ENCODE measurements at places on chromosomes 7 and 10.

- DNase-seq: no peak
These were observed 20.3 kb downstream of the YWHAG start for GRCh38 chr7:76338298-76339084.

GRCh38 chr10:122421742-122422141 lies 32.7 kb upstream of the ARMS2 start:
- no peak for DNase-seq

DNA sequence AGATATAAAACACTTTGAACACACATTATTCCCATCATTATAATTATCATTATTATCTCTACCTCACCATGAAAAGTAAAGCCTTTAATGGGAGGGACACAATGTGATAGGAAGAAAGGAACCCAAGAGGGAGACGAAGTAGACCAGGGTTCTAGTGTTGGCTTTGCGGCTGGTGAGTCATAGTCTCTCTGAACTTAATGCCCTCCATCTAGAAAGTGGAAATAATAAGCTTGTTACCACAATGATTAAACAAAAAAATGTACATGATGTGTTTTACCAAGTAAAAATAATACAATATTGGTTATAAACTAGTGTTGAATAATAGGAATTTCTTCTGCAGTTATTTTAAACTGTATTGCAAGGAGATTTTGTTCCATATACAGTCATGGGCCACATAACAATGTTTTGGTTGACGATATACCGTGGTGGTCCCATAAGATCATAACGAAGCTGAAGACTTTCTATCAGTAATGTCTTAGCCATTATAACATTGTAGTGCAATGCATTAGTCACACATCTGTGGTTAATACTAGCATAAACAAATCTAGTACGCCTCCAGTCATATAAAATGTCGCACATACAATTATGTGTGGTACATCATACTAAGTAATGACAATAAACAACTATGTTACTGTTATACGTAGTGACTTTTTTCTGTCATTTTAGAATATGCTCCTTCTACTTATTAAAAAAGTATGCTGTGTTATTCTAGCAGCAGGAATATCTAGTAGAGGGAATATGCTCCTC lies 450.6 kb upstream of the SORCS1 start:
- DNase-seq: no peak

GRCh38 chr7:39838326-39838725 lies 111.7 kb upstream of the CDK13 start:
- DNase-seq: no peak

GRCh38 chr7:95330204-95330960 lies 6.0 kb upstream of the PON1 start:
- no peak for DNase-seq

GRCh38 chr10:123997013-123997412 lies 96.4 kb downstream of the CHST15 start:
- DNase-seq: no peak

DNA sequence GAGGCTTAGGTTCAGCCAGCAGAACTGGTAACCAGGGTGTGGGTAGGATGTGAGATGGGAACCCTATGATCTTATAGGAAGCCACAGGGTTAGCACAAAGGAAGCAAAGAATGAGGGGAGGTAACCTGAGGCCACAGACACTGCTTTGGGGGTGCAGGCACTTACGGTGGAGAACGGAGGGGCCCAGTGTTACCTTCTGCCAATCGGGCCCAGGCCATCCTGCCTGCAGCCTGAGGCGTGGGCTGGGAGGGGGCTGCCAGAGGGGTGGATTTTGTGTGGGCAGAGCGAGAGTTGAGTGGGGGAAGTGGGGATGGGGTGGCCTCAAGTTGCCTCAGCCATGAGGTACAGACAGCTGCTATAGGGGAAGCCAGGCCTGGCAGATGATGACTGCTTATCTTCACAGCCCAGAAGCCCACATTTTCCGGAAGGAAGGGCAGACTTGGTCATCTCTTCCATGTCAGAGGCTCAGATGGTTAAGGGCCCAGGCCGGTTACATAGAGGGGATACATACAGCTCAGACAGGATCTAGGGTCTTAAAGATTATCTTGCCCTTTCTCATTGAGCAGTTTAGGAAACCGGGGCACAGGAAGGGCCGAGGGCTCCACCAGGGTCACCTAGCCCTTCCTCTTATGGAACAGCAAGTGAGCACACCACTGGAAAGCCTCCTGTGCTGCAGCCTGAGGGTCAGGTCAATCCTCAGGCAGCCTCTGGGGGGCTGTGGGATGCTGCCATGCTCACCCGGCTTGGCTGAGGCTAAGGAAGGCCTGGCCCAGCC lies 24.4 kb upstream of the VSIR start:
- no peak for DNase-seq

GRCh38 chr10:59181668-59182067 lies 5.2 kb downstream of the PHYHIPL start:
- DNase-seq: peak; percentile 62

DNA sequence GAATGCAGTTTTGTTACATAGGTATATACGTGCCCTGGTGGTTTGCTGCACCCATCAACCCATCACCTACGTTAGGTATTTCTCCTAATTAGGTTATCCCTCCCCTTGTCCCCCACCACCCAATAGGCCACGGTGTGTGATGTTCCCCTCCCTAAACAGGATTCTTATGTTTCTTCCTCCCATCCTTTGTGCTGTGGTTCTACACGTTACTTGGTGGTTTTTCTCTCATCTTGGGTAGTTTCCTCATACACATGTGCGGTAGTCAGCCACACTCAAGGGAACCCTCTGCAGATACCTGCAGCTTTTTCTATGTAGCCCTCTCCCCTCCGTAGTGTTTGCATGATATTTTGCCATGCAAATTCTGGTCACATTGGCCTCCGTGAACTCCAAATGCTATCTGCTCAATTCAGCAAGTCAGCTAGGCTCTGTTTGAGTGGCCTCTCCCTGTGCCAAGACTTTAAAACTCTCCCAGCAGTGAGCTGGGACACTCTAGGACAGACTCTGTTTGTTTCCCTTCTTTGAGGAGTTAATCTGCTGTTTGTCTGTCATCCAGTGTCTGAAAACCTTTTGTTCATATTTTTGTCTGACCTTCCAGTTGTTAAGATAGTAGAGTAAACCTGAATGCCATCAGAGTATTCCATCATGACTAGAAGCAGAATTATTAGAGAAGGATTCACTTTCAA lies 41.0 kb downstream of the RABGEF1 start:
- DNase-seq: no peak

GRCh38 chr7:28984631-28985030 lies 26.5 kb upstream of the TRIL start:
- peak; percentile 34 for DNase-seq

DNA sequence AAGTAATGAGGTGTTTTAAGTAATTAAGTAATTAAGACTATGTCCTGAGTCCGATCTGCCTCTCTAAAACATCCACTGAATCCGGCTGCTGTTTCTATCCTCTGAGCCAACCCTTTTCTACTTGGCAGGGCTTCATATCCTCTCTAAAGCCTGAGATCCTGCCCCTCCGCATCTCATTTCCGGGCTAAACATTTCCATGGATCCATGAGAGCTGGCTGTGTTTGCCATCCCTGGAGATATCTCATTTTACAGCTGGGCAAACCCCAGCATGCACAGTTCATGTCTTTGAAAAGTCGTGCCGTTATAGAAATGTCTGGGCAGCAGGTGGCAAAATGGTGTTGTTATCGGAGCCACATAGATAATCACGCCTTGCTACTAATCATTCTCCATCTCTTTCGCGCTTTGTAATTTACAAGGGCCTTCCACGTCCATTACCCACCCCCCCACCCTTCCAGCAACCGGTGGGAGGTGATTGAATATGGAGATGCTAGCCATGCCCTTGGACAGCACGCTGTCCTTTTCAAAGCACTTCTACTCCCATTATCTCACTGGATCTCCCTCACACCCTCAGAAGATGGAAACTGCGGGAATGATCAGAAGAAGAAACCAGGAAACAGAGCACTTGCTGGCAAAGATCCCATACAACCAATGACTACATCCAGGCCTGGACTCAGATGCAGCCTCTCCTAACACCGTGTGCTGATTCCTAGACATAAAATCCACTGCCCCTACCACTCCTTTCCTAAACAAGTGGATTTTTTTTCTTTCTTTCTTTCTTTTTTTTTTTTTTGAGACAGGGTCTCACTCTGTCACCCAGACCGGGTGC lies 1189.2 kb downstream of the TYW1 start:
- DNase-seq: no peak

DNA sequence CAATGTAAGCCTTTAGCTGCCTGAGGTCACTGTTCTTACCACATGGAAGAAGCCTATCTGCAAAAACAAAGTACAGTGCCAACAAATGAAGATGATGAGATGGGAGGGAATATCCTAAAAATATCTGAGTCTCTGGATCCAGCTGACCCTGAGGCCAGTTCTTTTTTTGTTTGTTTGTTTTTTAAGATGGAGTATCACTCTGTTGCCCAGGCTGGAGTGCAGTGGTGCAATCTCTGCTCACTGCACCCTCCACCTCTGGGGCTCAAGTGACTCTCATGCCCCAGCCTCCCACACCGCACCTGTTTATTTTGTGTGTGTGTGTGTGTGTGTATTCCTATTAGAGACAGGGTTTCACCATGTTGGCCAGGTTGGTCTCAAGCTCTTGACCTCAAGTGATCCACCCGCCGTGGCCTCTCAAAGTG lies 44.9 kb downstream of the HYCC1 start:
- no peak for DNase-seq
